ENCODE measurements at places on chromosomes 5 and 9.

GRCh38 chr5:1685066-1685465 is 114.6 kb downstream of the MRPL36 start:
- DNase-seq = no peak

DNA sequence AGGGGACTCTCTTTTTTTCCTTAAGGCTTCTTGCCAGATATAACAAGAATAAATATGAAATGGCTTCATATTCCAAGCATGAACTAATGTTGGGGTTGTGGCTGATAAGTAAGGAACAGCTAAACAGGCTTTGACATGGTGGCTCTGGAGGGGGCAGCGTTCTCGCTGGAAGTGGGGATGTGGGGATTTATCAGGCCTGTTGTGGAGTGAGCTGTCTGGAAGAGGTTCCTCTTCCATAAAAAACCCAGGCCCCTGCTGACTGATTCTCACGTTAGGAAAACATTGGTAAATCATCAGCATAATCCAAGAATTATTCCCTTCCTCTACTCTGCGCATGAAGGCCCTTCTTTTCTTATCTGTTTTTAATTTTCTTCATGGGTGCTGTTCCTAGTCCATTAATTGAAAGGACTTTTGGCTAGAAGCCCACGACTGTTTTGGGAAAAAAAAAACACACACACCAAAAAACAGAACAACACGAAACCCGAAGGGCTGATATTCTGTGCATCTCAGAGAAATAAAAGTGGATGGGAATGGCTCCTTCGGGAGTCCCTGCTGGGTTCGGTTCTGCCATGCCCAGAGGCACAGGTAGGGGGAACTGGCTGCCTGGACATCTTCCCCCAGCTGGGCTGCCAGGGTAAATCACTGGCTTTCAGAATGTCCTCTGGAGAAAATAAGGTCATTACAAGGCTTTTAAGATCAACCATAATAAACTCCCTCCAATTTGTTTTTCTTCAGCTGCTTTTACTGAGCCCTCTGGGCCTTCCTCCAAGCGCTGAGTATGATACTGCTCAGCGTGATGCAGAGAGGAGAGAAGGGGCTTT is 297.0 kb downstream of the SLIT3 start:
- DNase-seq = no peak

DNA sequence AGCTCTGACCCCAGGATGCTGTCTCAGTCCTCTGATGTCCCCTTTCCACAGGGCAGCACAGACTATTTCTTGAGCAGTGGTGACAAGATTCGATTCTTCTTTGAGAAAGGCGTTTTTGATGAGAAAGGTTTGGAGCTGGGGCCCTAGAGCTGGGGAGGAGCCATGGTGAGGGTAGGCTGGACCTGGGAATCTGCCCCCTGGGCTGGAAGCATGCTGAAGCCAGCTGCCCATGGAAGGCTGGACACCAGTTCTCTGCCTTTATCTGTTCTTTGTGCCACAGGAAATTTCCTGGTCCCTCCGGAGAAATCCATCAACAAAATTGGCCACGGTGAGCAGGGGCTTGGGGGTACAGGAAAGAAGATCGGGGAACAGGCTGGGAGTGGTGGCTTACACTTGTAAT is 12.9 kb downstream of the PHYHD1 start:
- no peak for DNase-seq

DNA sequence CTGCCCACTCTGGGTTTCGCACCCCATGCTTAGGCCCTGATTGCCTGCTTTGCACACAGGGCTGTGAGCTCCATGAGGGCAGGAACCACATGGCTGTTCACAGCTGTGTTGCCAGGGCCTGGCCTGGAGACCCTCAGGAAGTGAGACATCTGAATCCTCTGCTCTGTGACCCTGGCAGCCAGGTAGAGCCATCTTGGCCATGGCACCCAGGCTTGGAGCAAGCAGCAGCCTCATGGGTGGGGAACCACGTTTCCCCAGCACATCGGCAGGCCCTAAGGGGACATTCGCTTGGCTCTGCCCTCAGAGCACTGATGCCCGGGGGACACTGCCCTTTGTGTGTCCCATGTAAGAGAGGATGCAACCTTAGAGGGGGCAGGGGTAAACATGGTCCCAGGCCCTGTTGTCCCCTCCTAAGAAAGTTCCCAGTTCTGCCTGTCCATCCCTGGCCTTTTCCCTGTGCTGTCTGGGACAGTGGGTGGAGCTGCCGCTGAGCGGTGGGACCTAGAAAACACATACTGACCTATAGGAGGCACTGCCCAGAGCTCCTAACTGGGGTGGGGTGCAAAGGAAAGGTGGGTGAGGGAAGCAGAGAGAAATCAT is 144.1 kb upstream of the IER5L start:
- no peak for DNase-seq

DNA sequence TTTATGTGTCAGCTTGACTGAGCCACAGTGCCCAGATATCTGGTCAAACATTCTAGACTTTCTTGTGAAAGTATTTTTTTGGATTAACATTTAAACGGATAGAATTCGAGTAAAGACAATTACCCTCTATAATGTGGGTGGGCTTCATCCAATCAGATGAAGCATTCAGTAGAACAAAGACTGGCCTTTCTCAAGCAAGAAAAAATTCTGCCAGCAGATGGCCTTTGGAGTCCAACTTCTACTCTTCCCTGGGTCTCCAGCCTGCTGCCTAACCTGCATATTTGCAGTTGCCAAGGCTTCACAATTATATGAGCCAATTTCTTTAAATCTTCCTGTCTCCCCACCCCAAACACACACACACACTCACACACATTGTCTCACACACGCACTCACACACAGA is 86.4 kb downstream of the MED10 start:
- DNase-seq = no peak

DNA sequence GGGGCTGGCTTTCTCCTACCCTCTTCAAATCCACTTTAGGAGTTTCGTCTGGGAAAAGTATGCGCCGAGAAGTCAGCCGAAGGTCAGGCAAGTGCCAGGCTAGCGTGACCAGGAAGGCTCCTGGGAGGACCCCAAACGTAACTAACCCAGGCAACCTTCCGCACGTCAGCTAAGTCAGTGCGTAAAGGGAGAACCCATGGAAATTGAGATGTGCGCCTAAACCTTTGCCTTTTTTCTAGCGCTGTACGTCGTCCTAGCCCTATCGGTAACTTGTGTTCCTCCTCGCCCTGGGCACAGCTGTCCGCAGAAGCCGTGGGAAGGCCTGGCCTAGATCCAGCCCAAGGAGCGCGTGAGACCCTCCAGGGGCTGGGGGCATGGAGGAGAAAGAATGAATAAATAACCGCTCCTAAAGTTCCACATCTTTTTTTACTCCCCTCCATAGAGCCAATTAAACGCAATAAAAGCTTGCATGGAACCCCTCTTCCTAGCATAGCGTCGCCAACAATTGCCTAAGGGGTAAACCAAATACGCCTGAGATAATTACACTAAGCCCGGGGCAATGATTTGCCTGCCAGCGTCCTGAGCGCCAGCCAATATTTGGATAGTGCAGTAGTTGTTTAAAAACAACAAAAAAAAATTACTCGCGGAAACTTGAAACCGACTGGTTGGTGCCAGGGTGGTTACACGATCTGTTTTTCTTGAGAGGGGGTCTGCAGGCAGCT is 4.0 kb upstream of the FOXB2 start:
- DNase-seq = no peak

All from head of caudate nucleus (tissue), 42 donors.